ENCODE measurements at places on chromosomes 5 and 9.

GRCh38 chr5:33049842-33050241, 338.7 kb downstream of the NPR3 start:
- DNase-seq, result no peak

DNA sequence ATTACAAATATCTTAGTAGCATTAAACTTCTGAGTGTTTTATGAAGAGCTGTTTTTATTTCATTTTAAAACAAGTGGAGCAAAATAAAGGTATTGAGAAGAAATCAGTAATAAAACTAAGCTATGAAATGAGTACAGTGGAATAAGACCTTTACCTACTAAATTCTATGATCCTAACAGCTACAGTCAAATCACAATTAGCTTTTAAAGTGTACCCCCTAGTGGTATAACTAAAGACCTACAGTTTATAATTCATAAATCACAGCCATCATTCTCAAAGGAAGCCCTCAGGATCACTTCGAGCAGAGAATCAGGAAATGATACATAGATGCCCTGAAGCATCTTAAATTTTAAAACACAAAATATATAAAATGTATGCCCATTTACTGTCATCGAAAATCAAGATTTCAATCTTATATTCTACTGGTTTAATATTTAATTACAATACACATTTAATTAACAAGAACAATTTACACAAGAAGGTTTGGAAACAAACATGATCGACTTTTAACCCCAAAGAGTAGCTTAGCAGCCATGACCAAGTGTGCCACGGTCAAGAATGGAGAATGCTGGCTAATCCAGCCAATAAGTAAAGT, 12.3 kb downstream of the CCNH start:
- no peak for DNase-seq

- no peak for DNase-seq
Observed at GRCh38 chr9:87122947-87123685, 175.8 kb upstream of the GAS1 start.

DNA sequence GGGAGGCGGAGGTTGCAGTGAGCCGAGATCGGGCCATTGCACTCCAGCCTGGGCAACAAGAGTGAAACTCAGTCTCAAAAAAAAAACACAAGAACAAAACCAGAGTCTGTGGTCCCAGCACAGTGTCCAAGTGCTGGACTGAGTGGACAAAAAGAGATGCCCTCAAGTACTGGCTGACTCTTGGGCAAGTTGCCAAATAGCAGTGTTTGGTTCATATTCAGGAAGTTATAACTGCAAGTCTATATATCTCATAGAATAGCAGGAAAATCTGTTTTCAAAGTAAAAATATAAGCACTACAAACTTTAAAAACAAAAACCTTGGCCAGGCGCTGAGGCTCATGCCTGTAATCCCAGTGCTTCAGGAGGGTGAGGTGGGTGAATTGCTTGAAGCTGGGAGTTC, 7.3 kb downstream of the HABP4 start:
- DNase-seq, result no peak

GRCh38 chr5:56129288-56129687, 103.8 kb downstream of the ANKRD55 start:
- no peak for DNase-seq

- DNase-seq, result no peak
Observed at GRCh38 chr5:156356238-156356637, 29.3 kb downstream of the SGCD start.

DNA sequence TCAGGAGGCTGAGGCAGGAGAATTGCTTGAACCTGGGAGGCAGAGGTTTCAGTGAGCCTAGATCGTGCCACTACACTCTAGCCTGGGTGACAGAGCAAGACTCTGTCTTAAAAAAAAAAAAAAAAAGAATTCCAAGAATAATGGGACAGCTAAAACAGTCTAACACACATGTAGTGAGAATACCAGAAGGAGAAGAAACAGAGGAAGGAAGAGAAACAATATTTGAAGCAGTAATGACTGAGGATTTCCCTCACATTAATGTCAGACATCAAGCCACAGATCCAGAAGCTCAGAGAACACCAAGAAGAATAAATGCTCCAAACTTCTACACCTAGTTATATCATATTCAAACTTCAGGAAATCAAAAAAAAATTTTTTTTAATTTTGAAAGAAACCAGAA, 47.1 kb upstream of the EFNA5 start:
- no peak for DNase-seq

- no peak for DNase-seq
Observed at GRCh38 chr9:133691626-133692363, 46.4 kb downstream of the SARDH start.

DNA sequence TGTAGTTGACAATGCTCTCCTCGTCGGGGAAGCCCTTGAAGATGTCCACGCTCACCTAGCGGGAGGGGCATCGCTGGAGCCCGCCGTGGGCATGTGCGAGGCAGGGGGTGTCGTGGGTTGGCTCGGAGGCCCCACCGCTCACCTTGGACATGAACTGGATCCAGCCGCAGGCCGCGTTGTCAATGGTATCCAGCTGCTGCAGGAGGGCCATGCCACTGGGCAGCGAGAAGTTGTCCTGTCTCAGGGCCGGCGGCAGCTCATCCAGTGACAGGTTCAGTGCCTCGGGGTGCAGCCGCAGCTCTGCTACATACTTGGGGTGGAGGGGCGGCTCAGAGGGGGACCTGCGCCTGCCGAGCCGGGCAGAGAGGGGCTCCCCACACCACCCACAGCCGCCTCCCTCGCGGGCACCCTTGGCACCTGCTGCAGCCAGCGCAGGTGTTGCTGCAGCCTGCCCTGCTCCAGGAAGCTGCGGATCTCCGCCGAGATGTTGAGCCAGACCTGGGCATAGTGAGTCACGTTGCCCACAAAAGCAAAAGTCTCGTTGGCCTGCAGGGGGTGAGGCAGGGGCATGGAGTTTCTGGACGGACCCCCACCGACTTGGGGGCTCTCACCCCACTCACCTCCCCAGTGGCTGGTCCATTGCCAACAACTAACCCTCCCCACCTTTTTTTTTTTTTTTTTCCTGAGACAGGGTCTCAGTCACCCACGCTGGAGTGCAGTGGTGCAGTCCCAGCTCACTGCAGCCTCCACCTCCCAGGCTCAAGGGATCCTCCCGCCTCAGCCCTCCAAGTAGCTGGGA, 9.1 kb downstream of the ABCA2 start:
- no peak for DNase-seq

DNA sequence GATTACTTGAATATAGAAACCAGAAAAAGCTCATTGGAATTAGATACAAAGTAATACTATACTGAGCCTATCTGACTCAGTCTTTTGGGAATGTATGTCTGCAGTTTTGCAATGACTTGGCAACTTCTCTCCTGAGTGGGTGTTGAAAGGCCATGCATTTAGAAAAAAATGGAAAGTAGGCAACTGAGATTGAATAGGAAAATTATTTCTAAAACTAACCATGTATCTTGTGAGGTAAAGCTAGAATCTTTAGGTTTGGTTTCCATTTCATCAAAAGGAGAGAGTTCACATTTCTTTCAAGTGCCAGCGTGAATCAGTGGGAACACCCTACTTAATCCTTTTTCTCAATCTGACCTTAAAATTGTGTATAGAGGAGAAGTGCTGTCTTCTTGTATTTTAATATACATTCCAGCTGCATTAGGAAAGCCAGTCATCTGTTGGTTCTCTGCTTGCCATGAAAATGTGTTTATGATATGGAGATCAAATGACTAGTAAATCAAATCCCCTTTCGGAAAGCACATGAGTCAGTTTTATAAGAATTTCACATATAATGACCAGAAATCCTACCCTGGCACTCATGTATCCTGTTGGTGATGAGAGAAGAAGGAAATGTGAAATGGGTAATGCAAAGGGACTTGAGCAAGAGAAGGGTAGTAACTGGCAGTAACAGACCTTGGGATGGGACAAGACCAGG, 30.4 kb downstream of the NFX1 start:
- no peak for DNase-seq

GRCh38 chr5:120375248-120375647, 88.9 kb upstream of the PRR16 start:
- DNase-seq, result no peak

DNA sequence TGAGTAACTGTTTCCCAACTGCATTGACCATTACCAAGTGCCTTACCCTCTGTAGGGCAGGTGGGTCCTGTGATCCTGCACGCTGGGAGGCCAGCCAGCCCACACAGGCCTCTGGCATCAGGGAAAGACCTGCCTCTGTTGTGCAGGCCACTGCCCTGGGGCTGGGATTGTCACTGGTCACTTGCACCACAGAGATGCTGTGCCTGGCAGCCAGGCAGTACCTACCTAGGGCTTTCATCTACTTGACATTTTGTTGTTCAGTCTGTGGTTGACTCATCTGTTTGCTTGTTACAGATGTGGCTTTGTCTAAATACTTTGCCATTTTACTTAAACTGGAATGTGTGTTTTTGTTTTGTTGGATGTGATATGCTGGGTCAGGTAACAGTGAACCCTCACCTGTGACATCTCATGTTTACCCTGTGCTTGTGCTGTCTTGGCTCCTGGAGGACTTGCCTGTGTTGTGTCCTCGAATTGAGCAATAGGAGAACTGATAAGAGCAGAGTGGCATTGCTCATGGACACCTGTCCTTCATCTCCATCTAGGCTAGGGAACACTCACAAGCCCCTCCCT, 32.8 kb downstream of the SECISBP2 start:
- no peak for DNase-seq

GRCh38 chr5:122367456-122367855, 55.4 kb downstream of the SNCAIP start:
- DNase-seq, result no peak

GRCh38 chr5:142493875-142494518, 169.2 kb upstream of the SPRY4 start:
- DNase-seq, result no peak

DNA sequence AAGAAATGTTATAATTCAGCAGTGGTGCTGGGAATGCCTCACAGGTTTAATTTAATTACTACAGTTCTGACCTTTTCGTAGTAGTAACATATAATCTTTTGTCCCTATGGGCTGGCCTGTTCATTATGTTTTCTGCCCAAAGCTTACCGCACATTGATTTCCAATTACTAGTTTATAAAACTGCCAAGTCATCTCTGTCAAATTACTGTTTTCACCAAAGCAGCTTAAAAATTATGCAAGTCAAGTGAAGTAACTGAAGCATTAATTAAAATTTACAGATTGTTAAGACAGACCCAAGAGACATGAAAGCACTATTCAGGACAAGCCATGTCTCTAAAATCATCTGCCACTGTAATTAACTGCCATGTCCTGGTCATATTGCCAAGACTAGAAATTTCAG, 93.9 kb upstream of the FTMT start:
- DNase-seq, result no peak

DNA sequence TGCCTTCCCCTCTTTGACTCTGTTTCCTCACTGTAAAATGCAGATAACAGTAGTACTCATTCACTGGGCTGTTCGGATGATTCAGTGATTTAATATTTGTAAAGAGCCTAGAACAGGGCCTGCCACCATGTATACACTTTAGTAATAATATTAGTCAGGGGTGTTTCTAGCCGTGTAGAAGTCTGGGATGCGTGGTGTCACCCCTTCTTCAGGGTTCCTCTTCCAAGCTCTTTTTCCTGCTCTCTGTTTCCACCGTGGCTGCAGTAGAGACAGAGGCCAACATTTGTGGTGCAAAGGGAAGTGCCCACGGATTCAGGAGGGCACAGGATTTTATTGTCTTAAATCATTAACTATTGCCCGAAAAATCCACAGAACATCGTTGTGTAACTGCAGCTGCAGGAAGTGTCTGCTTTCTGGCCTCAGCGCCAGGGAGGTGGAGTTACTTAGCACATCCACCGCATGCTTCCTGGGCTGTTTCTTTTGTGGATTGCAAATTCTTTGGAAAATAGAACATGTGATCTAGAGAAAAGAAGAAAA, 61.7 kb downstream of the TRIO start:
- no peak for DNase-seq

DNA sequence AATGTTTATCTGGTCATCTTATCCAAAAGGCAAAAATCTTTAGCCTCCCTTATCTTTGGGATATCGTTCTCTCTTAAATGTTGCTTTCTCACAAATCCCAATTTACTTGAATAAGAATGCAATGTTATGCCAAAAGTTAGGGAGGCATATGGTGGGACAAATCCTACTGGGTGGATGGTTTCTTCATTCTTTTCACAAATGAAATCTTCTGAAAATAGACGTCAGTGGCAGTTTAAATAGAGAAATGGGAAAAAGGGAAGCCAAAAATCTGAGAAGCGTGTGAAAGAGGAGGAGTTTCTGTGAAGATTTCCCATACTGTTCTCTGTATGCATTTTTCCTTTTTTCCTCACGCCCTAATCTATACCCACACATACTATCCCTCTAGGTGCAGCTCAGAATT, 2.5 kb upstream of the PCDHAC1 start:
- no peak for DNase-seq

DNA sequence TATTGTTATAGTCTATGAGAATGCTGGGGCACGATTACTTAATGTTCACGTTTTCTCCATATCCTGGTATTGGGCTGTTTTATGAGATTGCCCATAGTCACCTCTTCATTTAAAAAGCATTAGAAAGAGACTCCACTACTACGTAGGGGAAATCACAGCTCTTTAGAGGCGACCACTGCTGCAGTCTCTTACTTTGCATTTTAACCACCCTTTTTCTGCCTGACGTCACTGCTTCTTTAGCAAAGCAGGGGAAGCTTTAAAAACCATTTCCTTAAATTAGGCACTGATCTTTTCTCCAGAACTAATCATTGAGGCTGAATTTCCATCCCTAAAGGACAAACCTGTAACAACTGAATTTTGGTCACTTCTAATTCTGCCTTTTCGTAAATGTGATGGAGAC, 38.9 kb downstream of the ZNF608 start:
- DNase-seq, result no peak

GRCh38 chr9:4537581-4537980, 47.3 kb downstream of the SLC1A1 start:
- no peak for DNase-seq

DNA sequence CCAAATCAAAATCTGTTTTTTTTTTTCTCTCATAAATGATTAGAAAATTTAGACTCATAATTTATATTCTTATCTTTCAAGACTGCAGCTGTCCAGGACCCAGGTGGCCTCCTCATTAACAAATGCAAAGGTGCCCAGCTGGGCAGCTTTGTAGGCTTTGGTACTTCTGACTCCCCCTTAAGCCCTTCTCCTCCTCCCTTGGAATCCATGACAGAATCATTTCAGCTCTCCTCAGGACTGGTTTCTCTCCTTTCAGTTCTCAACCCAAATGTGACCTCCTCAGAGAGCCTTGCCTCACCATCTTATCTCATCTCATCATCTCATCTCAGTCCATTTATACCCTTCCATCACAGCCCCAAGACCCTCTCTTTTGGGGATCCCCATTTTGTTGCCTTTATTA, 221.7 kb downstream of the KIAA0825 start:
- no peak for DNase-seq

- DNase-seq, result no peak
Observed at GRCh38 chr5:100446879-100447430, 88.2 kb upstream of the FAM174A start.

- no peak for DNase-seq
Observed at GRCh38 chr9:136218673-136219072, 13.7 kb upstream of the LHX3 start.

GRCh38 chr9:22447618-22448305, 1.1 kb downstream of the DMRTA1 start:
- DNase-seq, result no peak

GRCh38 chr9:16627521-16627920, 242.9 kb downstream of the BNC2 start:
- DNase-seq, result no peak

- DNase-seq, result no peak
Observed at GRCh38 chr5:87608385-87608784, 195.7 kb upstream of the CCNH start.
